ENCODE measurements at places on chromosomes 7 and 10.

DNA sequence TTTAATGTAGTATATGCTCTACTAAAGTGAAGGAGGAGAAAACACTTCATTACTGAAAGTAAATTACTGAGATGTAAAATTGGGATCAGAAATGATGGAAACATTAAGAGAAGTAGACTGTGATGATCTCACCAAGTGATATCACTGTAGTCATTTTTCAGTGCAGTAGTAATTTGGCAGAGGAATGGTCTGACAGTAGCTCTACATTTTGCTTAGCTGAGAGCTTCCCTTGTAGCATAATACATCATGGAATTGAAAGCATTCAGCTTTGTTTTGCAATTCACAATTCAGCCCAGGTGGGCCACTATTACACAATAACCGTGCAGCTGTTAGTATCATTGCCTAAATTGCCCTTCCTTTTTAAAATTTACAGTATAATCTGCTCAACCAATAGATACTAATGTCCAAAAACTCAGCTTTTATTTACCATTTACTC lies 19.4 kb upstream of the CABCOCO1 start:
- no peak for DNase-seq

- no peak for DNase-seq
These were observed 414 bp downstream of the HOXA2 start for GRCh38 chr7:27101957-27102580.

DNA sequence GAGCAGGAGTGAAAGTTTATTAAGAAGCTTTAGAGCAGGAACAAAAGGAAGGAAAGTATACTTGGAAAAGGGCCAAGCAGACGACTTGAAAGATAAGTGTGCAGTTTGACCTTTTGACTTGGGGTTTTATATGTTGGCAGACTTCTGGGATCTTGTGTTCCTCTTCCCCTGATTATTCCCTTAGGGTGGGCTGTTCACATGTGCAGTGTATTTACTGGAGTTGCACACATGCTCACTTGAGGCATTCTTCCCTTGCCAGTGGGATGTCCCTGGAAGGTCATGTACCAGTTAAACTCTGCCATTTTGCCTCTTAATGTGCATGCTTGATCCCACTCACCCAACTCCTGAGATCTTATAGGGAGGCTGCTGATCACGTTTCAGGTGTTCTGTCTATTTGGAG lies 23.4 kb upstream of the ARHGAP12 start:
- DNase-seq: no peak

DNA sequence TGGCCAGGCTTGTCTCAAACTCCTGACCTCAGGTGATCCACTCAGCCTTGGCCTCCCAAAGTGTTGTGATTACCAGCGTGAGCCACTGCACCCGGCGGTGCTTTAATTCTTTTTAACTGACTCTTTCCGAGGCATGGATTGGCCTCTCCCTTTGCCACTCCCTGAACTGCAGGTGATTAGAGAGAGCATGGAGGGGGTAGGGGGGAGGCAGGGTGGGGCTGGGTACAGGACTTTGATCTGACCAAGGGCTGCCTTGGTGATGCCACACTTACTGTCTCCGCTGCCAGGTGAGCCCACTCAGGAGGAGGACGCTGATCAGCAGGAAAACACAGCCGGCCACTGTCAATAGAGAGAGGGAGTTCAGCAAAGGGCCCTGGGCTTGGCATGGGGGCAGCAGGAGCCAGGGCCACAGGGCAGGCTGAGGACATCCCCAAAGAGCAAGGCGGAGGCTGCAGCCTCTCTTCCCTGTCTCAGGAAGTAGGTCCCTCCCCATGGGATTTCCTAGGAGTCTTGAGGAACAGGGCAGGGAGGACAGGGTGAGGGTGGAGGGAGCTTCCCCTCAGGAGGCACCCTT lies 40.5 kb upstream of the IL15RA start:
- no peak for DNase-seq

DNA sequence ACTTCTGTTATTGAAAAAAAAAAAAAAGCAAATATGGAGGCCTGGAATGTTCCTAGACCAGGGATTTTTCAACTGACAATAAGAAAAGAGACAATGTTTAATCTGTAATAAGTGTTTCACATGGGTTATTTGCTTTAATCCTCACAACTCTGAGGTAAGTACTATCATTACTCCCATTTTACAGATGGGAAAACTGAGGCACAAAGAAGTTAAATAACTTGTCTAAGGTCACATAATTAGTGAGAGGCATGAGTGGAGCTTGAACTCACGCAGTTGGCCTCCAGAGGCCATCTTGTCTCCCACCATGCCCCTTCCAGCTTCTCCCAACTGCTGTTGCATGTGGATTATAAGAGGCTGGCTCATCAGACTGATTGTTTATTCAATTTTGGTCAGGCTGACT lies 36.6 kb upstream of the CREB5 start:
- DNase-seq: no peak

GRCh38 chr7:147053746-147054145 lies 937.1 kb downstream of the CNTNAP2 start:
- no peak for DNase-seq

- DNase-seq: no peak
These were observed 173.5 kb downstream of the CUX1 start for GRCh38 chr7:101990811-101991418.

GRCh38 chr10:61991166-61991565 lies 89.7 kb downstream of the ARID5B start:
- no peak for DNase-seq

- no peak for DNase-seq
These were observed 49.6 kb downstream of the BPGM start for GRCh38 chr7:134696261-134696660.

- no peak for DNase-seq
These were observed 172.5 kb downstream of the VTI1A start for GRCh38 chr10:112619556-112619955.

GRCh38 chr7:130488392-130489139 lies 3.3 kb upstream of the MEST start:
- DNase-seq: no peak

- DNase-seq: no peak
These were observed 77.8 kb downstream of the ATAD1 start for GRCh38 chr10:87740254-87740655.

GRCh38 chr10:29736366-29737073 lies 101.7 kb upstream of the SVIL start:
- DNase-seq: peak; percentile 16

- DNase-seq: no peak
These were observed 1.2 kb downstream of the PLEKHA1 start for GRCh38 chr10:122375679-122376160.

DNA sequence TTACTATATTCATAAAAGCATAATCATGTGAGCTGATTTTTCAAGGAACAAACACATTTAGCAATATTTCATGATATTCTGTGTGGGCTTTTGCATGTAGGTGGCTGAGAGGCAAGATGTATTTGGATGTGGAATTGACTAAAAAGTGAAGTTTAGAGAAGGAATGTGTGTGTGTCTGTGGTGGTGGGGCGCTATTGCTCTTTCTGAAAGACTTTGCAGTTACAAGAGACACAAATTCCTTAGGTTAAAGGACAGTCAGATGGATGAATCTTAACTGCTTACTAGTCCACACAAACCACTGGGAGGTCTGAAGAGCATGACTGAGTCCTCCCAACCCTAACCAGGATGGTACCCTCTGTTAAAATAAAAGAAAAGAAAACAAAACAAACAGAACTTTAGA lies 200.1 kb downstream of the SDHAF3 start:
- DNase-seq: no peak

- DNase-seq: no peak
These were observed 125.5 kb downstream of the KCND2 start for GRCh38 chr7:120398284-120399000.

- no peak for DNase-seq
These were observed 663.5 kb downstream of the SORCS1 start for GRCh38 chr10:106500925-106501525.

- DNase-seq: no peak
These were observed 13.5 kb upstream of the CACUL1 start for GRCh38 chr10:118768041-118768919.

GRCh38 chr7:7848892-7849291 lies 119.7 kb upstream of the GLCCI1 start:
- no peak for DNase-seq

- DNase-seq: no peak
These were observed 16.9 kb downstream of the PRF1 start for GRCh38 chr10:70585578-70586169.

Data from NCI-H524 (cell line).